Activated naive CD8-positive, alpha-beta T cell treated with anti-CD3 and anti-CD28 coated beads for 36 hours (primary cell): ENCODE measurements at places on chromosomes 7 and 10. TPM values are rescaled to one million over a fixed set of nuclear protein-coding genes. Genes with fewer than 3 reads are reported as not detected.

PPIA gene
- total RNA-seq = 3,010 TPM

NPFFR1 gene
- total RNA-seq = not detected

- H3K27me3 ChIP-seq = no peaks in the 10 kb centered on the region
- DNase-seq = no peak
- H3K27ac ChIP-seq = no peak overlapping the region
- H3K4me1 ChIP-seq = no peaks in the 10 kb centered on the region
- no peaks in the 10 kb centered on the region for H3K36me3 ChIP-seq
- H3K4me3 ChIP-seq = no peak overlapping the region
Measured at GRCh38 chr10:44902941-44903545, 8.1 kb upstream of the TMEM72 start.

DNA sequence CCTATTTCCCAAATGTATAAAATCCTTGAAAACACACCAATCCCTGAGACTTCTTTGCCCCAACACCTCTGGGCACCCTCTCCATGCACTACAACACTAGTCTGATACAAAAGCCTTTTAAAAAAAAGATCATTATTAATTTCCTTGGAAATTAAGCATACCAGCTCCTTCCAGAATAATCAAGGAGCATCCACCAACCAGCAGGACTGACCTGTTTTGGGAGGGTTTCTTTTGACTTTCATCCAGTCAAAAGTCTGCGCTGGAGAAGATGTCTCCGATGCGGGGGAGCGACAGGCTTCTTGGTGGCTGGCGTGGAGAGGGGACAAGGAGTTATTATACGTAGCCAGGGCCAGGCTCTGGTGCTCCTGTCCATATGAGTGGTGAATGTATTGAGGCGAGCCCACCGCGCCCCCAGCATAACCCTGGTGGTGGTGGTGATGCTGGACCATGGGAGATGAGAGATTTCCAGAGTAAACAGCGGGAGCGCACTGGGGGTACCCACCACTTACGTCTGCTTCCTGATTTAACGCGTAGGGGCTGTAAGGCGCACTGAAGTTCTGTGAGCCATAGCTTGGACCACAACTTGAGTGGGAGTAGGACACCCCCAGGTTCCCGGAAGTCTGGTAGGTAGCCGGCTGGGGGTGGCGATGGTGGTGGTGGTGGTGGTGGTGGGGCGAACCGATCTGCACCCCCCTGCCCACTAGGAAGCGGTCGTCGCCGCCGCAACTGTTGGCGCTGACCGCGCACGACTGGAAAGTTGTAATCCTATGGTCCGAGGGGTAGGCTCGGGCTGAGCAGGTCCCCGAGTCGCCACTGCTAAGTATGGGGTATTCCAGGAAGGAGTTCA lies 527 bp downstream of the HOXA1 start:
- no peak overlapping the region for H3K27ac ChIP-seq
- H3K27me3 ChIP-seq = peaks cover 92% of the 10 kb centered on the region
- no peak for DNase-seq
- H3K4me3 ChIP-seq = peak overlapping the region; percentile 83
- H3K4me1 ChIP-seq = peaks cover 23% of the 10 kb centered on the region

DNA sequence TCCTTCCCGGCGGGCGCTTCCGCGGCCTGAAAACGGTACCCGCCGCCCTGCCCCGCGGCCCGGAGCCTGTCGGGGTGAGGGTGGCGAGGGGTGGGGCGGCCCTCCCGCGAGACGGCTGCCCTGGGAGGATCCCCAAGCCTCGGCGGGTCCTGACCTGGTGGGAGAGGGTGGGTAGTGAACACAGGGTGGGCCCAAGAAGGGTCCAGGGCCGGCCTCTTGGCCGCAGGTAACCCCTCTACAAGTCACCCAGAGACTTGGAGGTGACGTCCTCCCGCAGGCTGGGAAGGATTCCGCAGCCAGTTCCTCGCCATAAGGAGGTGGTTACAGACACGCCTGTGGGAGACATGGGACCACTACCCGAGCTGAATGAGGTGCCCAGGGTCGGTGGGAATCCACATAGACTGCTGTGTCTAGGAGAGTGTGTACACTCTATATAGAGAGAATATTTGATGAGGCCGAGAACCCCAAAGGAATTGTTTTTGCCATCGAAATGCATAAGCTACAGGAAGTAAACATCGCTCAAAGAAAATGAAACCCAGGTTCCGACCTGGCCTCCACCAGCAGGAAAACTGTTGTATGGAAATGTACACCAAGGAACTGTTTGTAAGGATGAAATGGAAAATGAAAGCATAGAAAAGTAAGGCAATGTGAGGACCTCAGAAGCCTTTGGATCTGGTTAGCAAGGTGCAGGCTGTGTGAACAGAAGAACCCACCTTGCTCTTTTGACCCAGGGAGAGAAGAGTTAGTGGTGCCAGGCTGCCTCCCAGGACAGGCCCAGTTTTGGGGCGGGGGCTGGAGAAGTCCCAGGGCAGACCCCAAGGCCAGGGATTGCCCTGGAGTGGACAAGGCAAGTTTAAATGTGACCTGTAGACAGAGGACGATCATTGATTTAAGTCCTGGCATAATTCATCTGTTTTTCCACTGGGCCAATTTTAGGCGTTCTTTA lies 659 bp downstream of the OPTN start:
- H3K4me1 ChIP-seq = peaks cover 30% of the 10 kb centered on the region
- H3K36me3 ChIP-seq = peaks cover 13% of the 10 kb centered on the region
- no peak for DNase-seq
- no peaks in the 10 kb centered on the region for H3K27me3 ChIP-seq
- H3K27ac ChIP-seq = peak overlapping the region; percentile 30
- H3K4me3 ChIP-seq = peak overlapping the region; percentile 85

- DNase-seq = no peak
- peaks cover 5% of the 10 kb centered on the region for H3K36me3 ChIP-seq
- H3K27me3 ChIP-seq = no peaks in the 10 kb centered on the region
- H3K4me1 ChIP-seq = no peaks in the 10 kb centered on the region
- no peak overlapping the region for H3K27ac ChIP-seq
- no peak overlapping the region for H3K4me3 ChIP-seq
Measured at GRCh38 chr7:21883069-21883468, 62.6 kb downstream of the CDCA7L start.

DNA sequence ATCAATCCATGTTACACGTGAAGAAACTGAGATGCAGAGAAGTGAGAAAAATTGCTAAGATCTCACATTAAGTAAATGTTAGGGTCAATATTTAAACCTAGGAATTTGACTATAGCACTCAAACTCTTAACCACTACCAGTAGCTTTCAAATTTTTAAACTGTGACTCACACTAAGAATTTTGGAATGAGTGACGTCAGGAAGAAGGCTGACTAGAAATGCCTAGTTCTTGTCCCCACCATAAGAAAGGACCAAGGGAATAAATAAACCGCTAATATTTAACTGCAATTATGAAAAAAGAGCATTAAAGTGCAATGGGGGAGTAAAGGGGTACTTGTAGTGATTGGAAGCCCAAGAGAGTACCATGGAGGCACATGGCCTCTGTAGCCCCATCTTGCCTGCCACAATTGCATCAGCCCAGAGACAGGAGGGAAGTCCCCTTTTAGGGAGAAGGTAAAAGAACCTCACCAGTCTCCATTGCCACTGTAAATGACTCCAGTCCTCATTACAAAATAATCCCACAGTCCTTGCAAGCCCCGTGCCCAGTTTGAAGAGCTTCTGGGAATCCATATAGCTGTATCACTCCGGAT lies 3.5 kb upstream of the AKR1B1 start:
- H3K36me3 ChIP-seq = peaks cover 12% of the 10 kb centered on the region
- H3K27me3 ChIP-seq = no peaks in the 10 kb centered on the region
- no peak for DNase-seq
- H3K27ac ChIP-seq = no peak overlapping the region

- peaks cover 41% of the 10 kb centered on the region for H3K4me1 ChIP-seq
- no peak for DNase-seq
- peaks cover 22% of the 10 kb centered on the region for H3K36me3 ChIP-seq
Measured at GRCh38 chr10:80454513-80455460, 677 bp downstream of the TSPAN14 start.

DNA sequence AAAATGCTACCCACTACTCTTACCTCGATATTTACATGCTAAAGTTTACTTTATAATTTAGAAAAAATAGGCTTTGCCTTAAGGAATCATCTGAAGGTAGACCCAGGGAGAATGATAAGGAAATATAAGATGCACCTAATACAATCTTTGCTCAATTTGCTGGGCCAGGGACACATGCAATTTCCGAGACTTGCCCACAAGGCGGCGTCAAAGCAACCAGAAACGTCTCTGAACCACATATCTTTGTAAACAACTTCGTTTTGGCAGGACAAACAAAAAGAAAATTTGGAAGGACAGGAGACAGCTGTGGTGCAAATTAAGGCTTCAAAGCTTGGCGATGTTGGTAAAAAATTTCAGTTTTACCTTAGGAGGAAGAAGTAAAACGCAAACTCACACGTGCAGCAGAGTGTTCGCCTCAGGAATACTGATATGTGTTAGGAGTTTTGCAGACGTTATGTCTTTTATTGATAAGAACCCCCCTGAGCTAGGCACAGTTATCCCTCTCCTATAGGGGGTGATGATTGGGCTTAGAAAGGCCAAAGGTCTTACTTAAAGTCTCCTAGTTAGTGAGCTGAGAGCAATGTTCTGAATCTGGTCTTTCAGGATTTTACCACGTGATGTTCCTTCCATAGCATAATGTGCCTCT lies 134.3 kb downstream of the PRKCQ start:
- H3K27ac ChIP-seq = no peak overlapping the region
- no peak overlapping the region for H3K4me3 ChIP-seq
- peak; percentile 29 for DNase-seq
- H3K36me3 ChIP-seq = peaks cover 23% of the 10 kb centered on the region
- no peaks in the 10 kb centered on the region for H3K27me3 ChIP-seq
- H3K4me1 ChIP-seq = peaks cover 17% of the 10 kb centered on the region

- DNase-seq = peak; percentile 59
- no peaks in the 10 kb centered on the region for H3K27me3 ChIP-seq
- no peaks in the 10 kb centered on the region for H3K36me3 ChIP-seq
- no peak overlapping the region for H3K27ac ChIP-seq
- H3K4me1 ChIP-seq = peaks cover 9% of the 10 kb centered on the region
Measured at GRCh38 chr7:99314504-99314903, 11.2 kb upstream of the ARPC1A start.

GRCh38 chr7:33388332-33388731 lies 259.0 kb downstream of the BBS9 start:
- no peaks in the 10 kb centered on the region for H3K27me3 ChIP-seq
- DNase-seq = no peak
- no peaks in the 10 kb centered on the region for H3K4me1 ChIP-seq
- peaks cover 15% of the 10 kb centered on the region for H3K36me3 ChIP-seq
- H3K27ac ChIP-seq = no peak overlapping the region

DNA sequence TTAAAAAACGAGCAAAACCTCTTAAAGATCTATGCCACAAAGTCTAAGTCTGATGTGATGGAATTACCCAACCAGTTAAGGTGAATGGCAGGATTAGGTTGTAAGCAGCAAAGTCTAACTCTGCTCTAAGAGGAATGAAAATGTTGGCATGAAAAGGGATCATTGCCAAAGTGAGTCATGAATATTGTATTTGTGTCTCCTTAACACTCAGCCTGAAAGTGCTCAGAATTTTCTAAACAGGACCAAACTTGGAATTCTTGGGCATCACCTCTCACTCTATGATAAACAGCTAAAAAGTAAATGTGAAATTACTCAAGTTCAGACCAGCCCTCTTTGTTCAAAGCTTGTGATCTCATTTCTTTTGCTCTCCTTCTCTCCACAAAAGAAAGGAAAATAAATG lies 27.0 kb downstream of the PPP1R3A start:
- H3K36me3 ChIP-seq = no peaks in the 10 kb centered on the region
- H3K27me3 ChIP-seq = no peaks in the 10 kb centered on the region
- no peak overlapping the region for H3K27ac ChIP-seq
- no peak for DNase-seq
- H3K4me1 ChIP-seq = no peaks in the 10 kb centered on the region

- peak overlapping the region; percentile 94 for H3K27ac ChIP-seq
- peaks cover 2% of the 10 kb centered on the region for H3K36me3 ChIP-seq
- DNase-seq = peak; percentile 1
- H3K27me3 ChIP-seq = peaks cover 9% of the 10 kb centered on the region
Measured at GRCh38 chr7:40673285-40673684, 538.5 kb downstream of the SUGCT start.

GRCh38 chr10:97919012-97919411 lies 69.4 kb downstream of the GOLGA7B start:
- no peak overlapping the region for H3K4me3 ChIP-seq
- DNase-seq = no peak
- H3K36me3 ChIP-seq = no peaks in the 10 kb centered on the region
- peaks cover 13% of the 10 kb centered on the region for H3K27me3 ChIP-seq
- peaks cover 6% of the 10 kb centered on the region for H3K4me1 ChIP-seq

DNA sequence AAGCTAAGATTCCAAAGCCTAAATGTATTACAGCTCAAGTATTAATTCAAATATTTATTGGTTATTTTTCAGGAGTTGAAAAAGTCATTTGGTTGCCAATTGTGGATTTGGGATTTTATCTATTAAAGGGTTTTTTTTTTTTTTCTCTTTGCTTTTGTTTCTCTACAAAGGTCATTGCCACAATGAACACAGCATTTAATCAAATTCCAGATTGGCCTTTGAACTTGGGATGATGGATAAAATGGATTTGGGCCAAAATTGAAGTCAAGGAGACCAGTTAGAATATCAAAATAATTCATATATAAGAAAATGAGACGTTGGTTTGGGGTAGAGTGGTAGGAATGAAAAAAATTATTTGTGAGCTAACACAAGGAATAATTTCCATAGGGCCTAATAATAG lies 9.6 kb downstream of the LIPN start:
- no peak overlapping the region for H3K4me3 ChIP-seq
- H3K36me3 ChIP-seq = no peaks in the 10 kb centered on the region
- H3K27me3 ChIP-seq = peaks cover 4% of the 10 kb centered on the region
- DNase-seq = no peak

GRCh38 chr7:76310102-76310957 lies 7.9 kb downstream of the HSPB1 start:
- no peak for DNase-seq
- H3K4me1 ChIP-seq = peaks cover 4% of the 10 kb centered on the region
- no peaks in the 10 kb centered on the region for H3K27me3 ChIP-seq
- H3K27ac ChIP-seq = no peak overlapping the region

DNA sequence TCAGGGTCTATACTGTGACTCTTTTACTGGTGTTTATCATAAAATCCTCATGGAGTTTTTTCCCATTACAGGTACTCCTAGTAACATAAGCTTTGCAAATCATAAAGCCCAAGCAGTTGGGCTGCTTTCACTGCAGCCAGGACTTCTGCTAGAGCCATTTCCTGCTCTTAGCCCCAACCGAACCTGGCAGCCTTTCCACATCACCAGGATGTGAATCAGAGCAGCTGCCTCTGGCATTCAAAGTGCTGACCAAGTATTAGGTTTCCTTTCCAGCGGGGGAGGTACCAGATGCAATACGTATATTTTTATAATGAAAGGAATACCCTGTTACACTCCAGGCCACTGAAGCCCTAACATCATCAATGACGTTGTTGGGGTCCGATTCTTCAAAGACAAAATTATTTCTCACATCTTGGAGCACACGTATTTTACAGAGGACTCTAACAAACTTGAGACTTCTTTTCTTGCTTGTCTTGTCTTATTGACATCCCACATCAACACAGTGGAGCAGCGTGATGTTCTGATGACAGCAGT lies 3.6 kb upstream of the HTR5A start:
- no peak overlapping the region for H3K4me3 ChIP-seq
- no peak overlapping the region for H3K27ac ChIP-seq
- no peaks in the 10 kb centered on the region for H3K4me1 ChIP-seq
- H3K27me3 ChIP-seq = peaks cover 42% of the 10 kb centered on the region
- DNase-seq = no peak
- H3K36me3 ChIP-seq = no peaks in the 10 kb centered on the region

GRCh38 chr10:81820418-81820817 lies 54.6 kb upstream of the NRG3 start:
- H3K36me3 ChIP-seq = no peaks in the 10 kb centered on the region
- no peak overlapping the region for H3K4me3 ChIP-seq
- no peaks in the 10 kb centered on the region for H3K4me1 ChIP-seq
- no peaks in the 10 kb centered on the region for H3K27me3 ChIP-seq
- DNase-seq = no peak
- H3K27ac ChIP-seq = no peak overlapping the region
